ENCODE measurements at places on chromosomes 16 and 17. TPM values are rescaled to one million over a fixed set of nuclear protein-coding genes. Genes with fewer than 3 reads are reported as not detected.
A peak's percentile ranks its signal among the peaks of the same experiment; 100 is the strongest.

Gene ANKRD13B
- total RNA-seq = 4.1 TPM

DNA sequence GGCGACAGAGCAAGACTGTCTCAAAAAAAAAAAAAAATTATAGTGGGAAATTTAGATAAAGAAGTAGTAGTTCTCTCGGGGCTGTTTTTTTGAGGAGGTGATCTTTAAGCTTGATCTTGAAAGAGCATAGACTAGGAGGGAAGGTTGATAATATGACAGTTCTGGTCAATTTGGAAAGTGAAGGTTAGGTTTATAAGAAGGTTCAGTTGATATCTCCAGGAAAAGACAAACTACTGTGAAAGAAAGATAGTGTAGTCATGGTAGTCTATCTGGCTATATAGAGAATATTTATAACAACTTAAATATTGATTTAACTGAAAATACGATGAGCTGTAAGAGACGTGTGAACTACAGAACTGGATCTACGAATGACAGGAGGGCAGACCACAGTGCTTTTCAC, 3.1 kb downstream of the ATF7IP2 start:
- no peaks in the 10 kb centered on the region for H3K27me3 ChIP-seq
- no peak overlapping the region for H3K4me3 ChIP-seq
- no peak for DNase-seq
- peaks cover 27% of the 10 kb centered on the region for H3K4me1 ChIP-seq
- peaks cover 5% of the 10 kb centered on the region for H3K36me3 ChIP-seq

- peaks cover 21% of the 10 kb centered on the region for H3K36me3 ChIP-seq
- DNase-seq = no peak
- H3K4me1 ChIP-seq = no peaks in the 10 kb centered on the region
- no peaks in the 10 kb centered on the region for H3K27me3 ChIP-seq
- no peak overlapping the region for H3K27ac ChIP-seq
Measured at GRCh38 chr16:84179612-84180320, 7.1 kb downstream of the TAF1C start.

GRCh38 chr16:90077757-90078578, 837 bp upstream of the PRDM7 start:
- H3K4me1 ChIP-seq = peaks cover 29% of the 10 kb centered on the region
- H3K27me3 ChIP-seq = no peaks in the 10 kb centered on the region
- peak overlapping the region; percentile 20 for H3K27ac ChIP-seq
- H3K36me3 ChIP-seq = no peaks in the 10 kb centered on the region
- peak; percentile 28 for DNase-seq

DNA sequence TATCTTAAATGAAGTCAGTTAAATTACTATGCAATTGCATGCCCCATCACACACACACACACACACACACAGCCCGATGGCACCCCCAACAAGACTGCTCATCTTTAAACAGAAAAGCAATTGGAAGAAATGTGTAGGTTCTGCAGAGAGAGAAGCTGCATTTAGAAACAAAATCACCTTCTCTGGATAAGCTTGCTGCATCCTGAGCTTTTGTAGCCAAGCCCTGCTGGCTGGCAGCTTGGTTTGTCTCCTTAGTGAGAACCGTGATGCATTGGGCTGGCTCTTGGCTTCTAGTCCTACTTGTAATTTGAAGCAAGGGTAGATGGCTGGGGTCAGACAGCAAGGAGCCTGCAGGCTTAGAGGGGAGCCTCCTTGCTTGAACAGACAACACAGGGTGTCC, 153.8 kb downstream of the SOX9 start:
- H3K4me1 ChIP-seq = no peaks in the 10 kb centered on the region
- no peak overlapping the region for H3K4me3 ChIP-seq
- no peak overlapping the region for H3K27ac ChIP-seq
- no peaks in the 10 kb centered on the region for H3K27me3 ChIP-seq
- no peak for DNase-seq
- H3K36me3 ChIP-seq = no peaks in the 10 kb centered on the region

DNA sequence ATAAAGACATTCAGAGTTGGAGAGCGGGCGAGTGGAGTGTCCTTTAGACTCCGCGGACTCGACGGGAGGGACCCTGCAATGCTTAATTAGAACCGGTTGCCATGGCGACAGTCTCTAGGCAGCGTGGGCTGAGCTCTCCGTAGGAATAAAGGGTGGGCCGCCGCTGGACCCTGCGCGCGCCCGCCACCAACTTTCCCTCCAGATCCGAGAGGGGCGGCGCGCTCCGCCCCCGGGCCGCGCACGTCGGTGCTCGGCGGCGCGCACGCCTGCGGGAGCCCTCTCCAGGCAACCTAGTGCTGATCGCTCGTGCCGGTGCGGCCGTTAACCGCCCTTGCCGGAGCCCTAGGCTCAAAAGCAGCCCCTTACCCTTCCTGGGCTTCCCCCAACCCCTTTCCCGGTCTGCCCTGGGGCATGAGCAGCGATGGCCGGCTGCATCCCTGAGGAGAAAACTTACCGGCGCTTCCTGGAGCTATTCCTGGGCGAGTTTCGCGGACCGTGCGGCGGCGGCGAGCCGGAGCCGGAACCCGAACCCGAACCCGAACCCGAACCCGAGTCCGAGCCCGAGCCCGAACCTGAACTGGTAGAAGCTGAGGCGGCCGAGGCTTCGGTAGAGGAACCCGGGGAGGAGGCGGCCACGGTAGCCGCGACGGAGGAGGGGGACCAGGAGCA, at the start of gene PPM1E:
PPM1E (plus strand) TSS at position 278 of the 669 bp plus-strand sequence.
- peaks cover 6% of the 10 kb centered on the region for H3K4me1 ChIP-seq
- H3K36me3 ChIP-seq = no peaks in the 10 kb centered on the region

Measured in T-cell (primary cell).